ENCODE measurements at places on chromosomes 6 and 20.

DNA sequence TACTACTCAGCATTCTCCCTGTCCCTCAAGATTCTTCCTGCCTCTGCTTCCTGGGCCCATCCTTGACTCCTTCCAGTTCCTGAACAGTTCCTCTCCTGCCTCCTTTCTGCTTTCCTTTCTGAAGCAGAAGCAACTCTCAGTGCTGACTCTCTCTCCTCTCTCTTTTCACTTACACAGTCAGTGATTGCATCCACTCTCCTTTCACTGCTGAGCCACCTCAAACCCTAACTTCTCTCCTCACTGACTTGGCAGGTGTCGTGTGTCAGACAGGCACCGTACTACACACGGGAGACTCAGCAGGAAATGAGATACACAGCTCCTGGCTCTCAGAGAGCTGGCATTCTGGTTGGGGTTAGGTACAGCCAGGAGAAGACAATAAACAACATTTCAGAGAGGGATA, 5.6 kb downstream of the ABHD16A start:
- no peak for DNase-seq

DNA sequence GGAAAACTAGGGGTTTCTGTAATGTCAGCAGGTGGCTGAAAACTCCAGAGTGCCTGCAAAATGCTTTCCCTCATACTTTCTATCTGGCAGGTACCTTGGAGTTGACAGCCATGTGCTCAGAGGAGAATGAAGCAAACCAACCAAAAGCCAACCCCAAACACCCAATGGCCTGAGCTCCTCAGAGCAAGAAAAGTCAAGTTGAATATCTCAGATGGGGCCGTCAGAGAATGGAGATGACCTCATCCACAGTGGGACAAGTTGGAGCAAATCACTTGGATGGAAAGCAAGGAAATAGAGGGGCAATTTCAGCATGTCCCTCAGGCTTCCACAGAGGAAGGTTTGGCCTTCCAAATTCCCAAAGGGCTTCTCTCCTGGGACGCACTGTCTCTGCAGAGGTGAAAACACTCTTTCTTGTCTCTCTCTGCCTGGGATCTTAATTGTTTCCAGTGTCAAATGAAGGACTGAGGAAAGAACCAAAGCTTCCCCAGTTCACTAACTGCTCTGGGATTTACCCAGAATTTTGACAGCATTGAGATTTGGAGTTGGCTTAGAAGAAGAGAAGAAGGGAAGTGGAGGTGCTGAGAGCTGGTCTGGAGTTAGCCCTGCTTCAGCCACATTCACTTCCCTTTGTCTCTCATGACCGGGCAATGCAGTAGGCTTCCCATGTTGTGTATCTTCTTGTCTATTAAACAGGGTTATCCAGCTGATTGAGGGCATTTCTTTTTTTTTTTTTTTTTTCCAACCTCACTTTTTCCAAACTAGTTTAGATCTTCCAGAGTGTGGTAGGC, 42.2 kb downstream of the PRND start:
- DNase-seq, result no peak

DNA sequence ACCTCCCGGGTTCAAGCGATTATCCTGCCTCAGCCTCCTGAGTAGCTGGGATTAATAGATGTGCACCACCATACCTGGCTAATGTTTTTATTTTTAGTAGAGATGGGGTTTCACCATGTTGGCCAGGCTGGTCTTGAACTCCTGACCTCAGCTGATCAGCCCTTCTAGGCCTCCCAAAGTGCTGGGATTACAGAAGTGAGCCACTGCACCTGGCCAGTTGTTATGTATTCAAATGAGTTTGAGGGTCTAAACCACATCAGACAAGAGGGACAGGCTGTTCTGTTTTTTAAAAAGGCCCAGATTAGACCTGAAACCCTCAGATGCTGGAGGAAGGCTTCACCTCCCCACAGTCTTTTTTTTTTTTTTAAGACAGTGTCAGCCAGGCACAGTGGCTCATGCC, 4.1 kb upstream of the SPAG4 start:
- no peak for DNase-seq

DNA sequence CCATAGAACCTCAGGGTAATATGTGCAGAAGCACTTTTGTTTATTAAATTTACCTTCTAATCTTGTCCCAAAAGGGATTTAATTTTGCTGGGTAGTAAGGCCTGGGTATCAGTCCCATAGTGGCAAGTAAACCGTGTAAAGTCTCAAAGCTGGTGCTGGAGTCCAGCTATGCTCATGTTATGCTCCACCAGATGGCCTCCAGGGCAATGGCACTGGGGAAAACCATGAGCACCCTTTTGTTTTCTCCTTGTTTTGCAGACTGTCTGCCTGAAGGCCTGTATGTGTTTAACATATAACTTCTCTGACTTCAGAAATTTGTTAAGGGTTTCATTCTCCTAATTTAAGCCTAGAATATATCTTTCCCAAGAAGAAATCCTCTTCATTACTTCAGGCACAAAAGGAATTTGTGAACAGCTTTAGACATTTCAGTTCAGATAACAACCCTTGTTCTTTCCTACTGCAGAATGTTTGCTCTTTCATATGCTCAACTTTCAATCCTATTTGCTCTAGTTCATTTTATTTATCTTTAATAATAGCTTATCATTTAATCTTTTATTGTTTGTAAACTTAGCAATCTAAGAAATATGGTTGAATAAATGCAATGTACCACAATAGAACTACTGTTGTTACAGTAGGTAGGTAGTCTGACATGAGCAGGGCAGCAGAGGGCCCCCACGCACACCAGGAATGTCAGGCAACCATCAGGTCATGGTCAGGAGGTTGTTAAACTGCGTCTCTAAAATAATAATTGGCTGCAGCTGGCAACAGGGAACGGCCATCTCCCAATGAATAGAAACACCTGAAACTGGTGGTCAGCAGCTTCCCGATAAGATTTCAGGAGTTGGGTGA, 162.8 kb downstream of the TENT5A start:
- no peak for DNase-seq

- no peak for DNase-seq
Observed at GRCh38 chr6:167270499-167271311, 20.4 kb upstream of the UNC93A start.

DNA sequence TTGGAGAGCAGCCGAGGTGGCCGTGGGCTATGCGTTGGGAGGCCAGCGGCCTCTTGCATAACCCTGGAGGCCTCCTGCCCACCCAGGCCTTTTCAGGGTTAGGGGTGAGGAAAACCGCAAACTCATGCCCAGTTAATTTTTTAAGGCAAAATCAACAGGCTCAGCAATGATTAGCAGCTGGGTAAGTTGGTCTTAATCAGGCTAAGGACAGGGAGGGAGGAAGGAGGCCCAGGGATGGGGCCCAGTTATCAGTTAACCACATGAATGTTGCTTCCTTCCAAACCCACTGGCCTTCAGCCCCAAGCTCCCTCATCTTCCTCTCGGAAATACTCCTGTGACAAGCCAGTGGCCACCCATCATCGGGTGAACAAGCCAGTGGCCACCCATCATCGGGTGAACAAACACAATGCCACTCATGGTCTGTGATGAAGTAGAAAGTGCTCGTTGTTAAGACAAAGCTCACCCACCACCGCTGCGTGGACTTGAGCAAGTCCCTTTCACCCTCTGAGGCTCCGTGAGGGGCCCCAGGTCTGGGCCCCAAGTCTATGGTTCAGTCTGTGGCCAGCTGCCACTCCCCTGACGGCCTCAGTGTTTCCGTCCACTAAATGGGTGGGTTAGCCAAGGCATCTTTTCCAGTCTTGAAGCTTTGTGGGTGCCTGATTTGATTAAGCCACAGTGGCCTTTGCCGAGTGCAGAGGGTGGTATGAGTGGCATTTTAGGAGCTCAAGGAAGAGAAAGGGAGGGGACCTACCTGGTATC, 39.4 kb downstream of the HNF4A start:
- DNase-seq, result peak; percentile 24

- no peak for DNase-seq
Observed at GRCh38 chr6:30871592-30872183, 12.6 kb upstream of the DDR1 start.

DNA sequence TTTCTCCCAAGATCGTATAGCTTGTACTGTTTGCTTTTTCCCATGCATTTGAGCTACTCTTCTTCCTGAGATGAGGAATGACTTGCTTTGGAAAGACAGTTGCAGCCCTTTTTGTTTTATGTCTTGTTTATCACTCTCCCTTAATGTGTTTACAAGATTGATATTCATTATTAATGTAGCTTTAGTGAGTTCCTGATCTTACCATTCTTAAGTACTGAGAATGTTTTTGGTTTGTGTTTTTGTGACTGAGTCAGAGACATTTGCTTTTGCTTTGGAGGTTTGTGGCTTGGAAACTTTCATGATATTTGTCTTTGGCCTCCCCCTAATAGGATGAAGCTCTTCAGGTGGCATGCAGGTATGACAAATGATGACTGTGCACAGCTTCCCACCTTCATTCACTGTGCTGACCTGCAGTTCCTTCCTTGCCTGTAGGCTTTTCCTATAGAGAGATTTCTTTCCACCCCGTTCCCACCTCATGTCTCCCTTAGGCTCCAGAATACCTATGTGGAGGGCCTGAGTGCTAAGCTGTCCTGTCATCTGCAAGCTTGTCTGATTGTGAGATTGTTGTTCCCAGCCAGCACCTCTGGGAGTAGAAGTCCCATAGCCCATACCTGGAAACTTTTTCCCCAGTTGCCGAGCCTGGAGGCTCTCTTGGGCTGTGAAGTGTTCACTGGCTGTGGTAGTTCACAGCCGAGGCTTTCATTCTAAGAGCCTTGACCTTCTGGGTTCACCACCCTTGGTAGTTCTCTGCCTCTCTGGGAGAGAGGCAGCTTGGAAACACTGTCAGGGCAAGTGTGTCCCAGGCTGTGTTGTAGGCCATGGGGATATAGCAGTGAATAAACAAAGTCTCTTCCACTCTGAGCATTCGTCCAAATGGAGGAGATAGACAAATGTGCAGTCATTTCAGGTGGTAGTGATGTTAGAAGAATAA, 27.1 kb downstream of the CDS2 start:
- no peak for DNase-seq

- DNase-seq, result peak; percentile 99
Observed at GRCh38 chr6:43629104-43629504, at the start of gene GTPBP2. Gene GTPBP2 (minus strand): TSS chr6:43629264. CDS start chr6:43629162, 102 bp downstream.

GRCh38 chr6:44667668-44668390, 280.3 kb downstream of the CDC5L start:
- DNase-seq, result no peak

GRCh38 chr6:83804886-83805285, 48.3 kb upstream of the RIPPLY2 start:
- no peak for DNase-seq

- no peak for DNase-seq
Observed at GRCh38 chr6:39206250-39206721, 23.0 kb downstream of the KCNK5 start.

- DNase-seq, result no peak
Observed at GRCh38 chr6:167247814-167248595, 43.1 kb upstream of the UNC93A start.

- no peak for DNase-seq
Observed at GRCh38 chr6:166852451-166852975, 103.8 kb downstream of the RNASET2 start.

DNA sequence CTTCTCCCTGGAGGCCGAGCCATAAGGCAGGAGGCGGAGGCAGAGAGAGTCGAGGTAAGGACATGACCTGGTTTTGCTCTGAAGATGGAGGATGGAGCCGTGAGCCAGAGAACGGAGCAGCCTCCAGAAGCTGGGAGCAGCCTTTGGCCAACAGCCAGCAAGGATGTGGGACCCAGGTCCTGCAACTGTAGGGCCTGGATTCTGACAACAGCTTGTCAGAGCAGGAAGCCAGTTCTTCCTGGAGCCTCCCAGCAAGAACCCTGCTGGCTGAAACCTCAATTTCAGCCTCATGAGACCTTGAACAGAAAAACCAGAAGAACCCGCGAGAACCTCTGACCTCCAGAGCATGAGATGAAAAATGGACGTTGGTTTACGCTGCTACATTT, 13.4 kb upstream of the MRGBP start:
- no peak for DNase-seq

- DNase-seq, result no peak
Observed at GRCh38 chr6:143675382-143675900, 2.3 kb upstream of the PHACTR2 start.

DNA sequence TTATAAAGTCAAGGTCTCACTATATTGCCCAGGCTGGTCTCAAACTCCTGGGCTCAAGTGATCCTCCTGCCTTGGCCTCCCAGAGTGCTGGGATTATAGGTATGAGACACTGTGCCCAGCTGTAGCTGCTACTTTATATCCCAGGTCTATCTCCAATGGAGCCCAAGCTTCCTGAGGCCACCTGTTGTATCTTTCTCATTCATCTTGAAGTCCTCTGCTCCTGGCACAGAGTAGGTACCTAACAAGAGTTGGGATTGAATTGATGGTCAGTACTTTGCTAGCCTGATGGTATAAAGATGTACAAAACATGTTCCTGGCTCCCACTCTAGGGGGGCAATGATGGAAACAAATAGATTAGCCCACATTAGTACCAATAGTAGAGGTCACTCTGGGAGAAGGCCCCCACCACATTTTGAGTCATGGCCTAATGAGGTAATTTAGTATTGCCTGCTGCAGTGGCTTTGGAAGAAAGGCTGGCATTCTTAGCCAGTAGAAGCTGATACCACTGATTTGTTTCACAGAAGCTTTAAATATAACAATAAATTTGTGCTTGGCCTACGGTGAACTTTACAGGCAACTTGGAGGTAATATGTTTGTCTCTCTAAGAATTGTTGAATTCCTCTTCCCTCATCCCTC, 5.4 kb downstream of the PTPN1 start:
- no peak for DNase-seq

DNA sequence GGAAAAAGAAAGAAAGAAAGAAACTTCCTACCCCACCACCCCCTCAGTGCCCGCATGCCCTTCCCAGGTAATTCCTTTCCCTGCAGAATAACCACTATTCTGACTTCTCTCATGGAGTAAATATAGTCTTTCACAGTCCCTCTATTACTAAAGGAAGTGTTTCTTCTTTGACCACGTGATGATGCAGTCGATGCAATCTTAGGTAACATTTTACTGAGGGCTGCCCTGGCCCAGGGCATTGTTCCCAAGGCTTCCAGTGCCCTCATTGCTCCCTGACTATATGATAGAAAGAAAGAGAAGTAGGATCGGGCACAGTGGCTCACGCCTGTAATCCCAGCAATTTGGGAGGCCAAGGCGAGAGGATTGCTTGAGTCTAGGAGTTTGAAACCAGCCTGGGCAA, 29.1 kb downstream of the ARHGAP40 start:
- no peak for DNase-seq

GRCh38 chr6:43203029-43203717, 21.2 kb downstream of the CUL9 start:
- no peak for DNase-seq

GRCh38 chr20:59948828-59949720, 8.9 kb downstream of the FAM217B start:
- no peak for DNase-seq

GRCh38 chr6:43263314-43264178, 20.3 kb downstream of the TTBK1 start:
- peak; percentile 87 for DNase-seq

DNA sequence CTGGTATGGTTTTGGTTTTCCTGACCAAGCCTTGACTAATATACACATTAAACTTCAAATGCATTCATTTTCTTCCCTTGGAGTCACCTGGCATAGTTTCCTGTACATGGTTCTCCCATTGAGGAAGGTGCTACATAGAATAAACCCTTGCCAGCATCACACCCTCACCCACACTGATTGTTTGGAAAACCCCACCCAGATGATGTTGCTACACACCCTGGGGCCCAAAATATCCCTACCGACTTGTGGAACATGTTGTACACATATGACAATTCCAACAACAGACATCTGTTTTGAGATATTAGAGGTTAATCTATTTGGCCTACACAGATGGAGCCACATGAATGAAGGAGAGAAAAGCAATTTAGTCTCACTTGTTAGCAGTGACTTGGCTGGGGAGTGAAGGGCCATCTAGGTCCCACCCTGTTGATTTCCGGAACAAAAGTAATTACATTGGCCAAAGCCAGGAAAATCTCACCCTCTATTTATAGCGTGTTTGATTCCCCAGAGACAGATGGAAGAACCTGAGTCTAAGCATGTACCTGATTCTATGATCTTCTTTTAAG, 606.0 kb upstream of the BTBD3 start:
- no peak for DNase-seq

All from right cardiac atrium (tissue), 5 donors.